ENCODE measurements at places on chromosomes 2 and 18. TPM values are rescaled to one million over a fixed set of nuclear protein-coding genes. Genes with fewer than 3 reads are reported as not detected.

The SIX3 gene
- 0.15 TPM for total RNA-seq

The ELMOD3 gene
- total RNA-seq = 33.9 TPM

The SCN7A gene
- total RNA-seq = not detected

The MDH1 gene
- 62.0 TPM for total RNA-seq

The SCYGR4 gene
- not detected for total RNA-seq

The PROM2 gene
- total RNA-seq = 0.70 TPM

The DBI gene
- 93.2 TPM for total RNA-seq

The FAM161A gene
- total RNA-seq = 0.68 TPM

The SH3RF3 gene
- 0.34 TPM for total RNA-seq

The PRKAG3 gene
- total RNA-seq = not detected

The GAREM1 gene
- not detected for total RNA-seq

The ARMC9 gene
- total RNA-seq = 2.3 TPM

The CD8A gene
- 208 TPM for total RNA-seq

The PASK gene
- 36.2 TPM for total RNA-seq

The RGPD3 gene
- total RNA-seq = 0.73 TPM

The C2orf15 gene
- 1.9 TPM for total RNA-seq

The CFAP53 gene
- total RNA-seq = 0.20 TPM

The ALK gene
- total RNA-seq = not detected

The MARCO gene
- 0.38 TPM for total RNA-seq

The OR6B2 gene
- not detected for total RNA-seq

The GKN1 gene
- total RNA-seq = not detected

The PLCD4 gene
- 0.54 TPM for total RNA-seq

The PLA2R1 gene
- total RNA-seq = not detected
